ENCODE measurements at places on chromosomes 12 and 14.
A peak's percentile ranks its signal among the peaks of the same experiment; 100 is the strongest.

DNA sequence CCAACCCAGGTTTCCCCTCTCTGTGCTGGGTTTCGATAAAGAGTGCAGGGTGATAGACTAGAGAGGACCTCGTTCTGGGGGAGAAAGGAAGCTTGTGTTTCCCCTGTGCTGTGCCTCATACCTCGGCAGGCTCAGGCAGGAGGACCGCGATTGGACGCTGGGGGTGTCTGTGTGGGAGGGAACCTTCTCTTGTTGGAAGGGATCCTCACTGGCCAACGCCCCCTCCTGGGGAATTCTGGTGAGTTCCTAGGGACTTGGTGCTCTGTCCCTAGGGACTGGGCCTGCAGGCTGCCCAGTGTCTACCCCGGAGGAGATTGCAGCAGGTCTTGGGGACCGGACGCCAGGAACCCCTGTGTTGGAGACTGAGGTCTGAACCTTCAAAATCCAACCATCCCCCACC, 157.4 kb upstream of the PRMT8 start:
- DNase-seq, result no peak

GRCh38 chr12:121499929-121500793, 80.7 kb downstream of the KDM2B start:
- DNase-seq, result peak; percentile 72

- peak; percentile 18 for DNase-seq
These were observed 120.4 kb downstream of the LRRIQ1 start for GRCh38 chr12:85156569-85156968.

GRCh38 chr12:41437563-41437962, 249.4 kb downstream of the PDZRN4 start:
- no peak for DNase-seq

- no peak for DNase-seq
These were observed 66.6 kb downstream of the DDX51 start for GRCh38 chr12:132077322-132078100.

- DNase-seq, result no peak
These were observed 37.3 kb downstream of the NCKAP5L start for GRCh38 chr12:49790741-49791555.

GRCh38 chr14:64952598-64953309, 10.2 kb upstream of the GPX2 start:
- DNase-seq, result no peak

GRCh38 chr14:64673748-64674147, 30.5 kb upstream of the PLEKHG3 start:
- no peak for DNase-seq

GRCh38 chr14:102994689-102995088, 62.7 kb downstream of the CDC42BPB start:
- DNase-seq, result no peak

Data from NCI-H524 (cell line).